ENCODE measurements at places on chromosomes 2 and 18.

DNA sequence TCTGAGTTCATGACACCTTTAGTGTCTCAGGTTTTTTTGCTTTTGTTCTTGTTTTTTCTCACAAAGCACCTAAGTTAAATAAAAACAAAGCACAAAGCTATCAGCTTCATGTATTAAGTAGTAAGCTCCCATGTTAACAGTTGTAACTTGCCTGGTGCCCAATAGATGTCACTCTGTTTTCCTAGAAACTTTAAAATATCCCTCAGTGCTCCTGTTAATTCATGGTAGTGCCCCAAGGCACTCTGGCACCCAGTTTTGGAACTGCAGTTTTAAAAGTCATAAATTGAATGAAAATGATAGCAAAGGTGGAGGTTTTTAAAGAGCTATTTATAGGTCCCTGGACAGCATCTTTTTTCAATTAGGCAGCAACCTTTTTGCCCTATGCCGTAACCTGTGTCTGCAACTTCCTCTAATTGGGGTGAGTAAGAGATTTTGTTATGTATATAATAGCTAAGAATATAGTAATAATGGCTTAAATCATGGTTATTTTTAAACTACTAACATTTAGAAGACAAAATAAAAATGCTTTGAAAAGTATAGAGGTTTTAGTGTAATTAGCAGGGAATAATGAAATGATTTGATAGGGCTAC, 555.0 kb upstream of the TMEFF2 start:
- DNase-seq: no peak

GRCh38 chr2:65393743-65394422, 38.5 kb downstream of the SPRED2 start:
- no peak for DNase-seq

- no peak for DNase-seq
Observed at GRCh38 chr2:235007664-235008457, 56.0 kb downstream of the SH3BP4 start.

DNA sequence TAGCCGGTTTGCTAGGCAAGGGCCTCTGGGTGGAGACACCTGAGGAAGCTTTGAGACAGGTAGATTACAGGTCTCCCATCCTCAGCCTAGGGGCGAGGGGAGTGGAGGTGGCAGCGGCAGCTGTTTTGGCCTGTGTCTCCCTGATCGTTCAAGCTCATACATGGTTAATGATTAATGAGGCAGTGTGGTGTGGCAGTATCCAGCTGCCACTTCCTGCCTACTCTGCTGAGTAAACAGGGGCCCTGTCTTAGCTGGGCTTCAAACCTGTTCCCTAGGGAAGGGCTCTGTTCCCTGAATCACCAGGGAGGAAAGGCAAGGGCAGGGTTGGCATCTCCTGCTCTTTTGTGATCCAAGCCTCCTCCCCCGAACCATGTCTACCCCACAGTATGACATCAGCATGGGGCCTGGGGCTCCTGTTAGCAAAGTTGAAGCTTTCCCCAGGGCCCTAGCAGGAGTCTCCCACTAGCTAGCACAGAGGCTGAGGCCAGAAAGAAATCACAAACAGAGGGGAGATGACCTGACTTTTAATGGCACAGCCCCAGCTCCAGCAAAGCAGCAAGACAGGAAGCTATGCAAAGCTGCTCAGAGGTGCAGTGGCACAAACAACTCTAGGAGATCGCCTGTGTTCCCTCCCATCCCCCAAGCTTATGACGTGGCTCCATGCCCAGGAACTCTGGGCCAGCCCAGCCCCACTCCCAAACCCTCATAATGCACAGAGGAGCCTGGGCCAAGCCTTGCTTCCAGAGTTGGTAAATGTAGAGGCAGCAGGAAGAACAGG, 3.7 kb upstream of the TUBA4B start:
- DNase-seq: no peak

GRCh38 chr2:99476629-99477028, 13.2 kb downstream of the REV1 start:
- DNase-seq: no peak

- no peak for DNase-seq
Observed at GRCh38 chr2:10223932-10224720, 78.6 kb upstream of the HPCAL1 start.

DNA sequence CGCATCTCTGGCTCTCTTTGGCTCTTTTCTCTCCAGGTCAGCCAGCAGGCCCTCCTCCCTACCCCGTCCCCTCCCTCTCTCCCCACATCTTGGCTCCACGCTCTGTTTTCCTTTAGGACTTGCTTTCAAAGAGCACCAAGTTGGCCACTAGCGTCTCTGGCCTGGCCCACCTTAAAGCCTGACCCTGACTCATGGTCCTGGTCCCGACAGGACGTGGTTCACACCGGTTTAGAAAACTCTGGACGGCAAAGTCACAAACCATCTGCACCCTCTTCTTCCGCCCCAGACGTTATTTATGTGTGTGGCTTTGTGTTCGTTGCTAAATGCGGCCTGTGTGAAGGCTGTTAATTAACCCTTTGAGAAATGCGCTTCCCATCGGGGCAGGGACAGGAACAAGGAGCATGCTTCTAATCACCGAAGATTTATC, 169.0 kb upstream of the HAAO start:
- no peak for DNase-seq

- no peak for DNase-seq
Observed at GRCh38 chr2:179440642-179441251, 176.1 kb upstream of the SESTD1 start.

DNA sequence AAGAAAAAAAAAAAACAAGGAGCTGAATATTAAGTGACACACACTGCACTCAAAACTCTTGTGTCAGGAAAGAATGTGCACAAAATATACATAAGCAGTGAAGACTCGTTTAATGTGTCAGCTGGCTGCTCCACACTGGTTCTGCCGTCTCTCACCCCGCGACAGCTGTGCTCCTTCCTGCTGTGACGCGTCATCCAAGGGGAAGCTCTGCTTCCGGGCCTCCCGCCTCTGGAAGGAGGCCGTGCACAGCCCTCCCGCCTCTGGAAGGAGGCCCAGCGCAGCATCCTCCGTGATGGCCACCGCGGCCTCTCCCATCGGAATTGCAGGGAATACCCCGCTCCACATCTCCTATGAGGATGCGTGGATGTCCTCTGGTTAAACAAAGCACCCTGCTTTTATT, 151.0 kb downstream of the HDAC4 start:
- DNase-seq: no peak

DNA sequence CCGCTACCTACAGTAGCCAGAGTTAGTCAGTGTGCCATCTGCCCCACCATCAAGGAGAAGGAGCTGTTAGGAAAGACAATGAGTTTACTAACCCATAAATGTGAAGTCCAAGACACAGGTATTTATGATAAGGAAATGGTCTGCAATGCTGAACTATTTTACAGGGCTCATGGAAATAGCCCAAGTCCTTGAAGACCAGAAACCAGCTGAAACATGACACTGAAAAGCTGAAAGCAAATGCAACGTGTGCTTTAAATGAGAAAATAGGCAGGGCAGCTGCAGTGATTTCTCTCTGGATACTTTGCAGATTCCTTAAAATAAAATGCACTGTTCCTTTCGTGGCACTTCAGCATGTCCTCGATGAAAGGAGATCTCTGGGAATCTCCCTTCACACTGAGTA, 256.4 kb upstream of the TCF4 start:
- DNase-seq: no peak

GRCh38 chr2:31187166-31187565, 30.1 kb downstream of the CAPN14 start:
- DNase-seq: no peak

DNA sequence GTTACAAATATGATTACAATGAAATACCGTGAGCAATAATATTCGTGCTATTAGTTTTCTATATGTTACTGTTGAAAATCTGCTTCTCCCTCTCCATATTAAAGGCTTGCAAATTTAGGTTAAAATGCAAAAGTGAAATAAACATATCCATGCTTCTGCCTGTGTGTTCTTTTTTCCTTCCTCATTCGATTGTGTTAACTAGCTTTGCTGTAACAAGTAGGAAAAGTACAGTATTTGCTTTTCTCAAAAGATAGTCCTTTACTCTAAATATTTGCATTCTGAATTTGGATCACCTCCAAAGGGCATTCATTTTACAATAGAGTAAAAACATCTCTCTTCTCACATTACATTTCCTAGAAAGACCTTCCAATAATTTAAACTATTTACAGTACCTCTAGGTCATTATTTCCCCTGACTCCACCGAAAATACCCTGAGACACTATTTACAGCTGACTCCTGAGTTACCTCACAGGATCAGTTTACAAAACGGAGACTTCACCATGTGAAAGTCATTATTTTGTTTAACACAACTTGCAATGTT, 835.0 kb upstream of the FANCL start:
- DNase-seq: no peak

- no peak for DNase-seq
Observed at GRCh38 chr2:178361588-178361987, 89.4 kb downstream of the PRKRA start.

- DNase-seq: no peak
Observed at GRCh38 chr18:41009926-41010325, 945.1 kb upstream of the PIK3C3 start.

GRCh38 chr2:177396703-177397460, 4.3 kb downstream of the AGPS start:
- DNase-seq: no peak

- DNase-seq: no peak
Observed at GRCh38 chr2:217942731-217943335, 60.0 kb downstream of the TNS1 start.

- no peak for DNase-seq
Observed at GRCh38 chr2:65980531-65980930, 454.4 kb upstream of the MEIS1 start.

DNA sequence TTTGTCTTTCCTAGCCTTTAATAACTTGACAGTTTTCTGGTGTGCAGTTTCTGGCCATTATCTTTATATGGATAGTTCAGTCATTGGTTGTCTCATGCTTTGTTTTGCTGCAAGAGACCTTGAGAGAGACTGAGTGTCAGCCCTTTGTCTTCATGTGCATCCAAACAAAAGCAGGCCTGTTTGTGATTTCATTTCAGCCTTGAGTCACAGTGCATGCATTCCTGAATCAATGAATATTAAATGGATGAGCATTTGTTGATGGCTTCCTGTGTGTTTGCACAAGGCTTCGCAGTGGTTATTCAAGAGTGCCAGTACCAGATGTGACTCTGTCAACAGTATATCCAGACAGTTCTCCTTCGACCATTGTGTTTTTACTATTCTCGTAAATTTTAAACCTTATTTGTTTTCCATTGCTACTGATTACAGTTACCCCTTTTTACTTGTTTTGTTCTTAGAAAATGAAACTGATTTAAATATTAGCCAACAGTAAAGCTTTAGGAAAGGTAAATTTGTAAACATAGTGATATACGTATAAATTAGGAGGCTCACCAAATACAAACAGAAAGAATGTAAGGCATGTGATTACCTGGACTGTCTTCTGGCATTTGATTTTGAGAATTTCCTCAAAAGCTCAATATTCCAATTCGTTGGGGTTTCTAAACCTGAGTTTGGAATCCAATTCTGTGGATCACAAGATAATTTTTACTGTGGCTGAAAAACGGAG, 319.8 kb downstream of the CTNNA2 start:
- DNase-seq: no peak

- DNase-seq: no peak
Observed at GRCh38 chr2:180842461-180842860, 137.9 kb upstream of the UBE2E3 start.

DNA sequence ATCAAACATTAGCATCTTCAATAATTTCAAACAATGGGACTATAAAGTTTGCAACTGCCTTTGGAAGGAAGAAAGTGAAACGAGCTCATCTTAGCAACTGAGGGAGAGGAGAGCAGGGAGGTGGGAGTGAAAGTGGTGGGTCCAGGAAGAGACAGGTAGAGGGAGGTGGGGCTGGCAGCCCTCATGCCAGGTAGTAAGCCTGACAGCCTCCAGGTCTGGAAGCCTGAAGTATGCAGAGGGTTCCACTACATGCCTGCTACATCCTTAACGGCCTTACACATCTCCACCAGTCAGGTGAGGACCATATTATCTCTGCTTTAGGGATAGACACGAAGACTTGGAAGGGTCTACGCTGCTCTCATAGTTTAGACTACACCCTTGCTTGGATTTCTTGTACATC, 201.1 kb upstream of the TWIST2 start:
- DNase-seq: no peak

- no peak for DNase-seq
Observed at GRCh38 chr18:11121443-11121849, 27.9 kb downstream of the PIEZO2 start.

Data from esophagus squamous epithelium (tissue), 5 donors.